NCI-H1436 treated with DMSO at 0.1 percent for 48 hours (cell line): ENCODE measurements at places on chromosomes 16 and 17.

DNA sequence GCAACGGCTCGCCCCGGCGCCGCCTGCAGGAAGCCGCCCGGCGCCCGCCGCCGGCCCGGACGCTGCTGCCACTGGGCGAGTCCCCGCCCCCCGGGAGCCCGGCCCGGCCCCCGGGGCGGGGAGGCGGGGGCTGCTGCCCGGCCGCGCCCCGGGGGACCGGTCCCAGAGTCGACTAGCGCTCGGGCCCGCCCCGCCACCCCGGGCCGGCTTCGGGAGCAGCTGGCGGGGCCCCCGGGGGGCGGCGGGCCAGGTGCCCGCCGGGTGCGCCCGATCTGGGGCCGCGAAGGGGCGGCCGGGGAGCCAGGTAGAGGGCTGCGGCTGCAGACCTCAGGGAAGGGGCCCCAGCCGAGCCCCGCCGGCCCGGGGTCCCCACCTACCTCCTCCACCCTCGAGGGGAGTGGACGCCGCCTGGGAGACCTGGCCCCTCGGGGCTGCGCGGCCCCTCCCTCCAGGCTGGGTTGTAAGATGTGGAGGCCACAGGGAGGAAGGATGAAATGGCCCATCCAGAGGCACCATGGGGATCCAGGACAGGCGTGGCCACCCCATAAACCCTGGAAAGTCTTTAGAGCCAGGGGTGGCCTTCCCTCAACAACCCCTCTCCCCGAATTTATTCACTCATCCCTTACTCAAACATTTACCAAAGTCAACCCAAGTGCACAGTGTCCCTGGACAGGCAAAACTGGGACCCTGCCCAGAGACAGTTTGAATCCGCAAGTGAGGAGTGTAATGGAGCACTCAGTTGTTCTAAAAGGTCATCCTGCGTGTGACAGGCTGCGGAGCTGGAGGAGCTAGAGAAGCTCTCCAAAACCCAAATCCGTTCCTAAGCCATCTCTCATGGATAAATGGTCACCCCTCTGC lies at the start of gene CDYL2:
Gene CDYL2 (minus strand): TSS at position 73 of the 858 bp plus-strand sequence. CDS start 425 bp downstream, outside the sequence.
- DNase-seq, result no peak

GRCh38 chr16:22663389-22664064 lies 150.4 kb upstream of the HS3ST2 start:
- DNase-seq, result no peak

DNA sequence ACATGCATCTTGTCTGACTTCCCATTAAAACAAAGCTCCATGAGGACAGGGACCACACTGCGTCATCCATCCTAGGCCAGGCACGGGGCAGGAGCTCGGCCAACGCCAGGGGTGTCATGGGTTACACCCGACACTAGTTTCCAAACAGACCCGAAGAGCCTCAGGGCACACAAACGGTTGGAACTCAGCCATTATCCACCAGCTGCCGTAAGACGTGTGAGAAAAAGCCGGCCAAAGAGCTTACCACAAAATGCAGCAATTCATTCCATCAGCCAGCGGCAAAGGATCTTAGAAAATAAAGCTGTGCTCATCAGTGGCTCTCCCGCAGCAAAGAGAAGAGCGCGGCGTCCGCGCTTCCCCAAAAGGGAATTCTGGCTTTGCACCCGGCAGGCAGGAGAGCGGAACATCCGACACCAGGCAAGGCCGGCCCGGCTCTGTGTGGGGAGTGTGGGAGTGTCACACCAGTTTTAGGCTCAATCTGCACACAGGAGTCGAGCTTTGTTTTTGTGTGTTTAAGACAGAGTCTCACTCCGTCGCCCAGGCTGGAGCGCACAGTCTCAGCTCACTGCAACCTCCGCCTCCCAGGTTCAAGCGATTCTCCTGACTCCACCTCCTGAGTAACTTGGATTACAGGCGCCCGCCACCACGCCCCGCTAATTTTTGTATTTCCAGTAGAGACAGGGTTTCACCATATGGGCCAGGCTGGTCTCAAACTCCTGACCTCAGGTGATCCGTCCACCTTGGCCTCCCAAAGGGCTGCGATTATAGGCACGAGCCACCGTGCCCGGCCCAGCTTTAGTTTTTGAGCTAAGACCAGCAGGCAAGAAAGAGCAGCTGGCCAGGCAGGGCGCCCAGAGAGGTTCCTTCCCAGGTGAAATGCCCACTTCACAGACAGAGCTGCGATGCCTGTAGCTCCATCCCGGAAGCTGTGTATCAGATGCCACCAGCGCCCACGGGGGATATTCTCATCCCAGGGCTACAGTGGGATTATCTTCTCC lies 1.5 kb downstream of the SLC38A8 start:
- DNase-seq, result no peak

DNA sequence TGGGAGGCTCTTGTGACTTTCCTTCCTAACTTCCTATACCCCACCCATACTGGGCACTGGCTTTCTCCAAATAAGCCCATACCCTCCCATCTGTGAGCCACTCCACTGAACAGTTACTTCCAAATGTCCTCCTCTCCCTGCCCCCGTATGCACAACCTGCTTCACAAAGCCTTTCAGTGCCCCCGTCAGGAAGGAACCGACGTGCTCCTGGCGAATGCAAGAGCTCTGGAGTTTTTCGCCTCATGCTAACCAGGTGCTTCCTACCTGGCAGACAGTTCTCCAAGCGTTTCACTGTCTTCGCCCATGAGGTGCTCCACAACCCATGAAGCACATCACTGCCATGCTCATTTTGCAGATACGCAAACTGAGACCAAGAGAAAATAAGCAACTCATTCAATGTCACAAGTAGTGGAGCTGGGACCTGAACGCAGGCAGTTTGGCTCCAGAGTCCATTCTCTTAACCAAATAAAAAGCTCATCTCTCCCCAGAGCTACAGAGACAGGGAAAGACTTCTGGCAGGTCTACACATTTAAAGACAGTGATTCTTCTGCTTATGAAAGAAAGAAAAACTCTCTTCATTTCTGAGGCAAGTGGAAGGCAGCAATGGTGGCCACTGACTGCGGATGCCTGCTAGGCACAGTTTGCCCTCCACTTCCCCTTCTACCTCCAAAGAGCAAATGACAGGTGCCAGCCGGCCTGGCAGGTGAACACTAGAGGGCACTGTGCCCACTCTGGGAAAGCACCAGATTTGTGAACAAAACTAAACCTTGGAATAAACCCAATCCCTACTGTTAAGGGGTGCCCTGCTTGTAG lies 23.8 kb downstream of the SPHK1 start:
- no peak for DNase-seq

DNA sequence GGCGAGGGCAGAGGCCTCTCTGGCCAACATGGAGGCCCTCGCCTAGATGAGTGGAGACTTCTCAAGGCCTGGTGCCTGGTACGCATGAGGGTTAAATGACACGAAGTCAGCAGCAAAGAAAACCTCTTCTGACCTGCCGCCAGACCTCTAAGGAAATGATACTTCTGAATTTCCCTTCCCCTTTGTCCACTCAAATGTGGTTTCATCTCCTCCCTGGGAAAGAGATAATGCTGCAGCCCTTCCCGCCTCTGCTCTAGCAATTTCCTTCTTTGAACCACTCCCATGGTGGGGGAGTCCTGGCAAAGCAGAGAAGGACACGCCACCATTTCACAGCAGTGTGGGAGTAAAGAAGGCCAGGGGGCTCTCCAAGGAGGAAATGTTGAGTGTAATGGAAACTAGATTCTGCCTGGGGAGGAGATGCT lies 65.7 kb upstream of the BCAR1 start:
- DNase-seq, result no peak
